ENCODE measurements at places on chromosomes 5 and 9. TPM values are rescaled to one million over a fixed set of nuclear protein-coding genes. Genes with fewer than 3 reads are reported as not detected.

The CAMK2A gene
- total RNA-seq = not detected

The GABRA1 gene
- not detected for total RNA-seq

The GADD45G gene
- 6.0 TPM for total RNA-seq

The DNAJB5 gene
- total RNA-seq = 9.9 TPM

The ANKHD1 gene
- total RNA-seq = 140 TPM
